Activated T-helper 17 cell treated with anti-CD3 and anti-CD28 coated beads, Interleukin-2, amount 50 U/mL, for 72 hours (primary cell): ENCODE measurements at places on chromosomes 5 and 9. TPM values are rescaled to one million over a fixed set of nuclear protein-coding genes. Genes with fewer than 3 reads are reported as not detected.

Gene TNC
- total RNA-seq: not detected

Gene RPL35
- total RNA-seq: 1,919 TPM

Gene RARS1
- 86.0 TPM for total RNA-seq

Gene DPYSL3
- total RNA-seq: not detected

Gene TTC23L
- total RNA-seq: not detected

Gene SLC6A7
- total RNA-seq: not detected

Gene PCDHA4
- total RNA-seq: not detected

Gene PCDHGA7
- total RNA-seq: not detected

DNA sequence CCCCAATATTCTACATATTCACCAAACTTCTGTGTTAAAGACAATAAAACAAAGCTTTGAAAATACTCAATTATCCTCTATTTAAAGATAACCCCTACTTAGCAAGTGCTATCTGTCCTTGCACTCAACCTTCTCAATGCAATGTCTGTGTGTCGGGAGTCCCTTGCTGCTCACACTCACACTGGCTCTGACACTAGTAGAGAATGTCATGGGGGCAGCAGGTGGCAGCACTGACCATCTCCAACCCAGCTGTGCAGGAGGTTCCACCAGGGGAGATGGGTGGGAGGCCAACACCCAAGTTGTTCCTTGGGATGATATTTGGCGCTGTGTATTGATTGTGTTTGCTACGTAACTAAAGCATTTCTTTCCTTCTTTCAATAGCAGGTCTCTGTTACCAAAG, 59.4 kb upstream of the SIMC1 start:
- peak; percentile 39 for ATAC-seq

DNA sequence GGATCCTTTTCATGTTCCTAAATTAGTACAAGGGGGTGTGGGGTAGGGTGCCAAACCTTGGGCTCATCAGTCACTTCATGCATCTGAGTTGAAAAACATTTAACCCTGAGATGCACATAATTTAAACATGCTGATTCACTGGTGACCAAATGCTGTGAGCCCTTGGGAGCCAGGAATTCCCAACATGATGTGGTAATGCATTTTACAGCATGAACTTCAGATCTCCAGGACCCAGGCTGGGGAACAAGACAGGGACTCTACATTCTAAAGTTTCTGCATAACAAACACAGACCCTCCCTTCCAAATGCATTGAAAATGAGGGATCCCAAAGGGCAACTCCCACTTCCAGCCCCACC, 322.2 kb downstream of the NDUFS4 start:
- no peak for ATAC-seq

GRCh38 chr9:136336156-136336870, 9.0 kb downstream of the GPSM1 start:
- ATAC-seq: no peak

DNA sequence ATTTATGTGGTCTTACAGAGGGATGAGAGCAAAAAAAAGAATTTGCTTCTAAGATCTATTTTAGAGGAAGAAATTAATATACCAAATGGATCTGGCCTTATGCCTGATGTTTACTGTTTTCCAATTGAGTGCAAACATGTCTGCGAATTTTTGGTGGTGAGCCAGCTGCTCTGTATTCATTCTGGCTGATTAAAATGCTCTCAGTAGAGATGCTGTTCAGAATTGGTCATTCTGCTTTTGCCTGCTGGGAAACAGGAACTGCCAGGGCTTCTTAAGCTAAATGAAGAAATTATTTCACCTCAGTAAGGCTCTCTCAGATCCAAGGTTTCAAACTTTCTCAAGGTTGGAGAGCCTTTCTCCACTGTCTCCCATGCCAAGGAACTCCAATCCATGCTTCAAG, 132.0 kb upstream of the SV2C start:
- ATAC-seq: no peak

DNA sequence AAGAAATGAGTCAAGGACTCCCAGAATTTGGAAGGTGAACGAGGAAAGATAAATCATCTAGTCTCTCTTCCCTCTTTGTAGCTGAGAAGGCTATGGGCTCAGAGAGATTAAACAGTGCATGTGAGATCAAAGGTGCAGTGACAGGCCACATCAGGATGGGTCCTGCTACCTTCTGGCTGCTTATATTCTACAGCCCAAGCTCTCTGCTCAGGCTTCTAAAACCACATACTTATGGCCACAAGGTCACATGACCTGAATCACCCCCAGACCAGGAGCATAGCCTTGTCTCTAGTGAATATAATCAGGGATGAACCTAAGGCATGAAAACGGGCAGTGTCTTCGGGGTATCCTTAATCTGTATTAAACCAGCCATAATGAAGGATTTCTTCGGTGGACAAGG, 158.9 kb downstream of the SEMA5A start:
- ATAC-seq: no peak

- no peak for ATAC-seq
Observed at GRCh38 chr5:133932441-133933168, 35.8 kb downstream of the C5orf15 start.

- ATAC-seq: no peak
Observed at GRCh38 chr9:6121707-6122106, 93.9 kb upstream of the IL33 start.

- ATAC-seq: no peak
Observed at GRCh38 chr5:131316026-131316425, 52.2 kb downstream of the CDC42SE2 start.

DNA sequence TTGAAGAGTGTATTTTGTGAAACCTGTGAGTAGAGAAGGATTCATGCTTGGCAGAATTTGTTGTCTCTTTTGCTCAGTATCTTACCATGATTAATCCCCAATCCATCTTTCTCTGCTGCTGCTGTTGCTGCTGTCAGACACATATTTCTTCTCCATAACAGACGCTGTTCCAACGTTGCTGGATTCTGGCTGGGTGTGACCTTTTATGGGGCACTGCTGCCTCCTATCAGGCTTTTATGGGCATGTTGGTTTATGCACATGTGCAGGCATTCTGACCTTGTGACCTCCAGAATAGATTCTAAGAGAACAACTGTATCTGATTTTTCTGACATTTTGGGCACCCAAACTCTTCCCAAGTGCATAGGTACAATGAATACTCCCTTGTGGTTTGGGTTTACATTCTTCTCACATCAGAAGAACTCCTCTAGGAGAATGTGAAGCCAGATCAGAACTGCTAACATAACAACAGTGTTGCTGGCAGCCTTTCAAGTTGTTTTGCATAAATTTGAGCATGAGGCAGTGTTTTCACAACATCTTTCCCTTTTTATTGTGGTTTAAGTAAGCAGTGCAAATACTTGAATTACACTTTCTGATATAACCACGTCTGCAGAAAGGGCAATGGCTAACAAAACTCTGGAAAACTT, 9.2 kb upstream of the ISL1 start:
- ATAC-seq: no peak

- no peak for ATAC-seq
Observed at GRCh38 chr5:155605920-155606319, 592.4 kb downstream of the KIF4B start.

DNA sequence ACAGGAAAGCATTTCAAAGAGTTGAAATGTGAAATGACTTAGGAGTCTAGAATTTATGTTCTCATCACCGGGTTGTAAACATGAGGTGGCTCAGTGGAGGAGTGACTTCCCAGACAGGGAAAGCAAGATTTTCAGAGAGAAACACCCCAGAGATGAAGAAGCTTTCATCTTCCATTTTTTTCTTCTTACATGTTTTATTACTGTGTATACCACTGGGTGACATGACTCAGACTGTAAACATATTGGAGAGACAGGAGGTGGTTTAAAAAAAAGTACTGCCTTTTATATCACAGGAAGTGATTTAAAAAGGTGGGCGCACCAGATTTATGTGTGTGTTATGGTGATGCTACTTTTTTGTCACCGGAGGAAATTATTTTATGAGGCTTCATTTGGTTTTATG, 209.1 kb upstream of the TUT7 start:
- ATAC-seq: no peak

GRCh38 chr5:96743065-96743768, 64.5 kb downstream of the ERAP1 start:
- ATAC-seq: peak; percentile 45

GRCh38 chr5:9082996-9083395, 462.9 kb downstream of the SEMA5A start:
- ATAC-seq: no peak

DNA sequence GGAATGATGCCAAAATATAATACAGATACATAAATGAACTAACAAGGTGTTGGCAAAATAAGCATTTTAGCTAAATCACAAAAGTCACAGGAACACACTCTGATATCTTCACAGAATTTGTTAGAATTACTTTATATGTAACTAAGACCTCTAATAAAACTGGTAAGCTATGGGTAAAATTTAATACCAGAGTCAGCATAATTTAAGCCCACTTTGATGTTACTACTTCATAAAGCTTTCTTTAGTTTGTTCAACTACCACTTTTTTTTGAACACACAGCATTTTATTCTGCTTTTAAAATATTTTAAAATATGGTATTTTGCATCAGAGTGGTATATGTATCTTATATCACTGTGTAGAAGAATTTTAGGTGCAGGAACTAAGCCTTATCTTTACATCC, 19.9 kb downstream of the PAIP1 start:
- ATAC-seq: no peak

GRCh38 chr9:68574150-68574549, 33.5 kb upstream of the TMEM252 start:
- no peak for ATAC-seq

- no peak for ATAC-seq
Observed at GRCh38 chr5:107203243-107203642, 467.5 kb downstream of the EFNA5 start.
